Activated CD4-positive, alpha-beta T cell treated with anti-CD3 and anti-CD28 coated beads, Interleukin-2, amount 10 ng/mL, durations not matched to agents 24 days and 14 days (primary cell): ENCODE measurements at places on chromosomes 4 and X. TPM values are rescaled to one million over a fixed set of nuclear protein-coding genes. Genes with fewer than 3 reads are reported as not detected.
A peak's percentile ranks its signal among the peaks of the same experiment; 100 is the strongest.

GRCh38 chrX:21735038-21735767, 22.7 kb downstream of the SMPX start:
- no peaks in the 10 kb centered on the region for H3K27me3 ChIP-seq
- H3K36me3 ChIP-seq = no peaks in the 10 kb centered on the region
- no peak for DNase-seq
- no peak overlapping the region for H3K4me3 ChIP-seq
- no peak overlapping the region for H3K27ac ChIP-seq

DNA sequence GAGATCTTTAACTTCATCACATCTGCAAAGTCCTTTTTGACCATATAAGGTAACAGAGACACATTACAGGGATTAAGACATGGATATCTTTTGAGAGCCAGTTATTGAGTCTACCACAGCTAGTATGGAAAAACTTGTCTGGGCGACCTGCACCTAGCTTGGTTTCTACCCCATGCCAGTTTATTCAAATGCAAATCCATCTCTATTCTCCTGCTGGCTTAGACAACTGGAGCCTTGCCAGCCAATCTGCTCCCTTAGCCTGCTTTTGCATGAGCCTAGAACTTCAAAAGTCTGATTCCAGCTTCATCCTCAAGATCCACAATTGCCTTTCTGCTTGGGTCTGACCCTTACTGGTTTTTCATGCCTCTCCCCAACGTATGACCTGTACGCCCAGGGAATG, 212.0 kb upstream of the AFF2 start:
- H3K4me1 ChIP-seq = peaks cover 6% of the 10 kb centered on the region
- no peaks in the 10 kb centered on the region for H3K36me3 ChIP-seq
- no peak overlapping the region for H3K27ac ChIP-seq
- no peak for DNase-seq

GRCh38 chr4:122658818-122659295, 38.0 kb upstream of the IL21 start:
- DNase-seq = peak; percentile 70
- H3K27me3 ChIP-seq = no peaks in the 10 kb centered on the region
- peaks cover 47% of the 10 kb centered on the region for H3K4me1 ChIP-seq
- H3K4me3 ChIP-seq = peak overlapping the region; percentile 54
- H3K36me3 ChIP-seq = peaks cover 15% of the 10 kb centered on the region

- DNase-seq = no peak
- no peak overlapping the region for H3K27ac ChIP-seq
- no peaks in the 10 kb centered on the region for H3K27me3 ChIP-seq
- no peaks in the 10 kb centered on the region for H3K36me3 ChIP-seq
Measured at GRCh38 chrX:11363069-11363594, 69.9 kb downstream of the AMELX start.

DNA sequence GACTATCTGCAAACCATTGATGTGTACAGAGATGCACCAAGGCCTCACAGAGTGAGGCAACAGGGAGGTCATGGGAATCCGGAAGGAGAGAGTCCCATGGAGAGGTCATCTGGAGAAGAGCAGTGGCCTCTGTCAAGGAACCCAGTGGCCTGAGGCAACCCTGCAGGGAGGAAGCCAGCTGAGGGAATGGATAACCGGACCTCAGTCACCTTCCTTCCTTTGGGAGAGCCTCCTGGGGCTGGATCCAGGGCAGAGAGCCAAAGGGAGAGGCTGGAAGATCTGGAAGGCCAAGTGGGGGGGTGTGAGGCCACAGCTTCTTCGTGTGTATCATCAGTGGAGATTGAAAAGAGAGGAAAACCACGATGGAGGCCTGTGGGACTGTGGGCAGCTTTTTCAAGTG, 24.3 kb upstream of the CD38 start:
- peak overlapping the region; percentile 61 for H3K4me3 ChIP-seq
- no peak for DNase-seq
- H3K27ac ChIP-seq = peak overlapping the region; percentile 94
- no peaks in the 10 kb centered on the region for H3K27me3 ChIP-seq
- peaks cover 2% of the 10 kb centered on the region for H3K36me3 ChIP-seq

GRCh38 chr4:125315576-125316400, 1.0 kb downstream of the FAT4 start:
- H3K27ac ChIP-seq = no peak overlapping the region
- H3K4me3 ChIP-seq = peak overlapping the region; percentile 89
- DNase-seq = peak; percentile 70
- H3K4me1 ChIP-seq = peaks cover 18% of the 10 kb centered on the region
- H3K36me3 ChIP-seq = no peaks in the 10 kb centered on the region
- H3K27me3 ChIP-seq = peaks cover 53% of the 10 kb centered on the region

DNA sequence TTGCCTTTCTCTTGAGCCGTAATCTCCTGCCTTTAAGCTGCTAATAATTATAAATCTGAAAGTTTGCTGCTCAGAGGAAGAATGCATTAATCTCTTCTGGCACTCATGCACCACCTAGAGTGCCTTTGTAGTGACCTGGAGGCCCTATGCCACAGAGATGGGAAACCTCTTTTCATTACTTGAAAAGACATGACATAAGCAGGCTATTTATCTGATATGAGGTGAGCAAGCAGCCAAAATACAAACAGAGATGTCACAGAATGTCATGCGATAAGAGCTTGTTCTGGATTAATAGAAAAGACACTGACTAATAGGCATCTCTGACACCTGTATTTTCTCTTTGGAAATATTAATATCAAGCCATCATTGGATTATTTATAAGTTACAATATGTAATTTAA, 42.3 kb downstream of the GABRB1 start:
- no peak for DNase-seq
- H3K4me1 ChIP-seq = no peaks in the 10 kb centered on the region
- H3K36me3 ChIP-seq = no peaks in the 10 kb centered on the region
- no peak overlapping the region for H3K27ac ChIP-seq
- no peak overlapping the region for H3K4me3 ChIP-seq

GRCh38 chr4:19375136-19375804, 876.4 kb upstream of the SLIT2 start:
- no peaks in the 10 kb centered on the region for H3K27me3 ChIP-seq
- DNase-seq = no peak
- no peaks in the 10 kb centered on the region for H3K4me1 ChIP-seq
- no peak overlapping the region for H3K27ac ChIP-seq
- no peaks in the 10 kb centered on the region for H3K36me3 ChIP-seq

DNA sequence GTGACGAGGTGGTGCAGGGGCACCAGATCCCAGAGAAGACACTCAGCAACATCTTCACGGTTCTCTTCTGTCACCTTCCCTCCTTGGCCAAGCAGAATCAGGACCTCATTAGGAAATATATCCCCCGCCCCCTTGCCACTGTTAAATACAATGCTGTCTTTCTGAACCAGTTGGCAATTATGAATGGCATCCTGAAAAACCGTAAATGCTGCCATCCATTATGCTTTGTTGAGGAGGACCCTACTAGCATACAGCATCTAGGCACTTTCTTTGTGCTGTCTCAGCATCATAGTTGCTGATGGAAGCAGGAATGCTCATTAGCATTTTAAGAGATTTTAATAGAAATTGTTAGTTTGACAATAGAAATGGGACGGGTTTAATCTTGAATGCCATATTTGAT, 138.5 kb downstream of the DCLK2 start:
- no peak overlapping the region for H3K4me3 ChIP-seq
- no peak for DNase-seq
- no peaks in the 10 kb centered on the region for H3K4me1 ChIP-seq
- H3K36me3 ChIP-seq = no peaks in the 10 kb centered on the region

- no peaks in the 10 kb centered on the region for H3K36me3 ChIP-seq
- DNase-seq = peak; percentile 70
- H3K27ac ChIP-seq = no peak overlapping the region
- H3K27me3 ChIP-seq = no peaks in the 10 kb centered on the region
- no peaks in the 10 kb centered on the region for H3K4me1 ChIP-seq
Measured at GRCh38 chrX:47751670-47752069, 85.0 kb upstream of the ZNF81 start.

GRCh38 chrX:49925176-49925575, 2.8 kb downstream of the CLCN5 start:
- H3K36me3 ChIP-seq = peaks cover 7% of the 10 kb centered on the region
- H3K4me1 ChIP-seq = peaks cover 6% of the 10 kb centered on the region
- H3K27me3 ChIP-seq = no peaks in the 10 kb centered on the region
- no peak overlapping the region for H3K4me3 ChIP-seq
- no peak overlapping the region for H3K27ac ChIP-seq

DNA sequence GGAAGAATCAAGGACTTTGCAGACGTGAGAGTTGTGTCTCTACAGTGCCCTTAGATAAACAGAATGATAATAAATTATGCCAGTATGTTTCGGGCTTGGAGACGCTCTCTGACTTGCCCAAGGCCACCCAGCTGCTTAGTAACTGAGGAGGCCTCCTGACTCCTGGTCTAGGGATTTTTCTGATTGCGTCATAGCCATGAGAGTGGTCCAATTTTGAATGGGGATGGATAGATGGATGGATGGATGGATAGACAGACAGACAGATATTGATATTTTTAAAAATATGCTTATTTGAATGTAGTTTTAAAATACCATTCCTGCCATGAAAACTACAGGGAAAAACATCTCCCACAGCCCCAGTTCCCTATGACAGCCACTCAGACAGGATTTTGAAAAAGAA, 15.5 kb downstream of the ARHGAP36 start:
- no peaks in the 10 kb centered on the region for H3K36me3 ChIP-seq
- H3K27ac ChIP-seq = no peak overlapping the region

GRCh38 chr4:144582105-144582850, 63.7 kb upstream of the HHIP start:
- no peaks in the 10 kb centered on the region for H3K36me3 ChIP-seq
- H3K4me3 ChIP-seq = no peak overlapping the region
- no peaks in the 10 kb centered on the region for H3K27me3 ChIP-seq
- DNase-seq = no peak

GRCh38 chrX:69028006-69028760, 137.1 kb downstream of the PJA1 start:
- H3K27me3 ChIP-seq = no peaks in the 10 kb centered on the region
- no peak overlapping the region for H3K4me3 ChIP-seq
- peak; percentile 8 for DNase-seq
- H3K36me3 ChIP-seq = no peaks in the 10 kb centered on the region
- no peaks in the 10 kb centered on the region for H3K4me1 ChIP-seq

DNA sequence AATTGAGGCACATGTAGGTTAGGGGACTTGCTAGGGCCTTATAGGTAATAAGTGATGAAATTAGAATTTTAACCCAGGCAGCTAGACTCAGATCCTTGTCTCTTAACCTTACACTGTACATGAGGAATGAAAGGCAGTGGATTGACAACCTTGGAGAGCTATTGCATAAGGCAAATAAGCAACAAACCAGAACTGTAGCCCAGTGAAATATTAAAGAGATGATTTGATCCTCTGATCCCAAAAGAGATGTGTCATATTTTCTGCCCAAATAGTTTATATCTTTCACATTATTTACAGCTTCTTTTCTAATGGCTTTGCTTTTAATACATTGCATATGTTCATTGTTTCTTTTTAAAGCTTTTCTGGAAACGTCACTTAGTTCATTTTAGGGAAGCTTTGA, 252.6 kb downstream of the ANK2 start:
- no peak overlapping the region for H3K27ac ChIP-seq
- no peaks in the 10 kb centered on the region for H3K36me3 ChIP-seq
- DNase-seq = no peak
- H3K4me1 ChIP-seq = peaks cover 4% of the 10 kb centered on the region

DNA sequence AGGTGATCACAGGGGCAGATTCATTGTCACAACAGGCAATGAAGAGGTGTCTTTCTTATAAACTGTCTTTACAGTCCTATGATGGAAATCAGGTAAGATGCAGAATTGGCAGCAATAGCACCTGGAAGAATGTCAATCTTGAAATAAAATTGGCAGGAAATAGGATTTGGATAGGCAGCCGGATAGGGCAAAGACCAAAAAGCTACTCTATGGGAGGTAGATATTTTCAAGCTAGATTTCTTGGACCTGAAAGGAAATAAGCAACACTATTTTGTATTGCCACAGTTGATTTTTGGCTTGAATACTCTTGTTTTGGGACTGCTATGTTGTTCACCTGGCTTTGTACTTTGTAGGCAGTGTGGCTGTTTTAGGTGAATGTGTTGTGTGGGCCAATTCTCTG, 314.2 kb downstream of the SLC7A11 start:
- no peaks in the 10 kb centered on the region for H3K27me3 ChIP-seq
- H3K27ac ChIP-seq = no peak overlapping the region
- no peaks in the 10 kb centered on the region for H3K4me1 ChIP-seq
- no peak for DNase-seq
- H3K4me3 ChIP-seq = no peak overlapping the region

DNA sequence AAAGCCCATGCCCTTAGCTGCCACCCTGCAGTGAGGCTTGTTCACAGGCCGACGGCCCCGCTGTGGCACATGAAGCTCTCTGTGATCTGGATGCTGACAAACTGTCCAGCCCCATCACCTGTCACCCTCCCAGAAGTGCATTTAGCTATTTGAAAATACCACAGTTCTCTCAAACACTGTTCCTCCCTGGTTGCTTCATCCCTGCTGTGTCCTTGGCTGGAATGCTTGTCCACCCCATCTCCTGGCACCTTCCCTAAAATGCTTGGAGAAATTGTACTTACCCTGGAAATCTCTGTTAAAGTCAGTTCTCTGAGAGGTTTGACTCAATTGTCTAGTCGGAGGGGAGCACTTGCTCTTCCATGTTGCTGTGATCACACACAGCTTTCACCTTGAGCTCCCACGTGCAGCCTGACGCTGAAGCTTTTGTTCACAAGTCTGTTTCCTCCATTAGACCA, 10.1 kb downstream of the SYNPO2 start:
- no peak overlapping the region for H3K27ac ChIP-seq
- no peak for DNase-seq
- no peaks in the 10 kb centered on the region for H3K36me3 ChIP-seq
- no peaks in the 10 kb centered on the region for H3K4me1 ChIP-seq

GRCh38 chrX:10743476-10743875, 123.1 kb upstream of the MID1 start:
- no peak overlapping the region for H3K27ac ChIP-seq
- no peak overlapping the region for H3K4me3 ChIP-seq
- no peaks in the 10 kb centered on the region for H3K36me3 ChIP-seq
- no peak for DNase-seq

Gene ABRAXAS1
- total RNA-seq = 10.4 and 12.0 TPM in 2 replicates

Gene ETDB
- total RNA-seq = not detected in 2 replicates

Gene GABRG1
- not detected in 2 replicates for total RNA-seq

Gene FAM9B
- total RNA-seq = not detected in 2 replicates

Gene GAGE2A
- total RNA-seq = not detected in 2 replicates

Gene PROM1
- total RNA-seq = not detected in 2 replicates

Gene ADH1C
- total RNA-seq = not detected in 2 replicates

Gene CLDN2
- not detected in 2 replicates for total RNA-seq

Gene ESX1
- total RNA-seq = not detected in 2 replicates

Gene GTPBP6
- 66.3 and 70.5 TPM in 2 replicates for total RNA-seq

Gene GPM6B
- 0.14 TPM in 1 of 2 replicates, not detected in the other for total RNA-seq

Gene ZNF41
- total RNA-seq = 10.0 and 10.5 TPM in 2 replicates

Gene RXFP1
- total RNA-seq = not detected in 2 replicates

Gene MND1
- total RNA-seq = 15.0 and 18.8 TPM in 2 replicates
